ENCODE measurements at places on chromosomes 11 and 22.
A peak's percentile ranks its signal among the peaks of the same experiment; 100 is the strongest.

- peak; percentile 90 for ATAC-seq
Measured at GRCh38 chr11:14713496-14714244, 70.1 kb downstream of the PDE3B start.

GRCh38 chr11:24289301-24289700 lies 207.6 kb upstream of the LUZP2 start:
- no peak for ATAC-seq

DNA sequence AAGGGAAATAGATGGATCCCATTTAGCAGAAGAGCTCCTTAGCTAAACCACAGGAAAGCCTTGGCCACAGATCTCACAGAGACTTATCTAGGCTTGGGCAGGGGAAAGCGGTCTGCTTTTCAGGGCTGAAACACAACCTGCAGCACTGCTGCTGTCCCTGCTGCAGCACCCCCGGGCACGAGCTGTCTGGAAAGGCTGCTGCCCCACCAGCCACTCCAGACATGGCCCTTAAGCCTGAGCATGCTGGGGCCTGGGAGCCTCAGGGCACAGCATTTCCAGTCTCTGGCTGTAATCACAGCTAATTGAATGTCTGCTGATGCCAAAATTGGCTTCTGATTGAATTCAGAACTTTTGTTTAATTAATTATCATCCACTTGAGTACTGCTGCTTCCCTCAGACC lies 115.0 kb downstream of the TMPRSS5 start:
- no peak for ATAC-seq

GRCh38 chr11:124533626-124534025 lies 9.8 kb downstream of the OR8B12 start:
- no peak for ATAC-seq

DNA sequence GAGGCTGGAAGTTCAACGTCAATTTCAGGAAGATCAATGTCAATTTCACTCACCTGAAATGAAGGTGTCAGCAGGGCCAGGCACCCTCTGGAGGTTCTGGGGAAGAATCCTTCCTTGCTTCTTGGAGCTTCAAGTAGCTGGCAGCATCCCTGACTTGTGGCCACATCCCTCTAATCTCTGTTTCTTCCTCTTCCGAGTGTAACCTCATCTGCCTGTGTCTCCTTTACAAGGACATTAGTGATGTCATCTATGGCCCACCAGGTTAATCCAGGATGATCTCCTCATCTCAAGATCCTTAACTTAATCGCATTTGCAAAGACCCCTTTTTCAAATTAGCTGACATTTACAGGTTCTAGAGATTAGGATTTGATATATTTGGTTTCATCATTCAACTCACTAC lies 240.8 kb upstream of the MTNR1B start:
- no peak for ATAC-seq

DNA sequence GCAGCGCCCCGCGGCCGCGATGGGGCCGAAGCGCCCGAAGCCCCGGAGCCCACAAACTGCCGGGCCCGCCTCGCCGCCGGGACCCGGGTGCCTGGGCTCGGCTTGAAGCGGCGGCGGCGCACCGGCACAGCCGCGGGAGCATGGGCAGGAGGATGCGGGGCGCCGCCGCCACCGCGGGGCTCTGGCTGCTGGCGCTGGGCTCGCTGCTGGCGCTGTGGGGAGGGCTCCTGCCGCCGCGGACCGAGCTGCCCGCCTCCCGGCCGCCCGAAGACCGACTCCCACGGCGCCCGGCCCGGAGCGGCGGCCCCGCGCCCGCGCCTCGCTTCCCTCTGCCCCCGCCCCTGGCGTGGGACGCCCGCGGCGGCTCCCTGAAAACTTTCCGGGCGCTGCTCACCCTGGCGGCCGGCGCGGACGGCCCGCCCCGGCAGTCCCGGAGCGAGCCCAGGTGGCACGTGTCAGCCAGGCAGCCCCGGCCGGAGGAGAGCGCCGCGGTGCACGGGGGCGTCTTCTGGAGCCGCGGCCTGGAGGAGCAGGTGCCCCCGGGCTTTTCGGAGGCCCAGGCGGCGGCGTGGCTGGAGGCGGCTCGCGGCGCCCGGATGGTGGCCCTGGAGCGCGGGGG lies 346 bp downstream of the FJX1 start:
- ATAC-seq: peak; percentile 48

DNA sequence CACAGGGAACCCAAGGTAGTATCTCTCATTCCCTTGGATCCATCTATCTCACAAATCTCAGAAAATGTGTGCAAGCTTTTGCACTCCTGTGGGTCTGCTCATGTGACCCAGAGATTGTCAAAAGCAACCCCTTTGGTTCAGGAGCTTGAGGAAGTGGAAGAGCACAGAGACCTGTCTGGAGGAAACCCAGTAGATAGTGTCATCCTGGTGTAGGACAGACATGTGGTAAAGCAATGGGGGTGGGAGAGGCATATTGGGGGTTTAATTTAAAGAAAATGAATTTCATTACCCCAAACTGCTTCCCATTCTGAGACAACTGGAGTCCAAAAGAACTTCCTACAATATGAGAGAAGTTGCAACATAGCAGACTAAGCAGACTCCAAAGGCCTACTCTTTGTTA lies 5.8 kb upstream of the MS4A14 start:
- no peak for ATAC-seq

DNA sequence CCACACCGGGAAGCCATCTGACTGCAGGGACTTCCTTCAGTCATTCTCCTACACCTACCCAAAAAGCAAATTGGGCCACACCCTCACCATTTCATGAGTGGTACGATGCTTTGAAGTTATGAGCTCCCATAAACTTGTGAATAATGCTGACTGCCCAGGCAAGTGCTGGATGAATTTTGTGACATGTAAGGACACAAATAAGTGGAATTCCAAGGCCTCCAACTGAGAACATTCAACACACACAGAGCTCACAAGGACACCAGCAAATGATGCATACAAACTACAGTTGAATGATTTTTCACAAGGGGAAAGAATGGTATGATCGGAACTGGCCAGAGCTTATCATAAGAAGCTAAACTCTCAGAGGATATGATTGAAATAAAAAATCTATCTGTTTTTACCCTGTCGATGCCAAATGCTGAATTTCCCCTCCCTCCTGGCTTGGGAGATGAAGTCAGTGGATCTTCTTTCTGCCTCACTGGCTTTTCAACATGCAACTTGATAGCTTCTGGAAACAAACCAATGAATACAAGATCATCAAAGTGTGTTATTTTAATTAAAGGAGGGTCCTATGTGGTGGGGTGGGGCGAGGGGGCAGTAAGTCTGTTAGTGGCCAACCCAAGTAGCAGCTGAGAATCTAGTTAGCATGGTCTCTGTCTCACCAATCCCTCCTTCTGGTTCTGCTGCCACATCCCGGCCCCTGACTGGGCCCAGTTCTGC lies 123.8 kb downstream of the WT1 start:
- ATAC-seq: no peak

- ATAC-seq: no peak
Measured at GRCh38 chr11:34890812-34891211, 25.4 kb downstream of the APIP start.

DNA sequence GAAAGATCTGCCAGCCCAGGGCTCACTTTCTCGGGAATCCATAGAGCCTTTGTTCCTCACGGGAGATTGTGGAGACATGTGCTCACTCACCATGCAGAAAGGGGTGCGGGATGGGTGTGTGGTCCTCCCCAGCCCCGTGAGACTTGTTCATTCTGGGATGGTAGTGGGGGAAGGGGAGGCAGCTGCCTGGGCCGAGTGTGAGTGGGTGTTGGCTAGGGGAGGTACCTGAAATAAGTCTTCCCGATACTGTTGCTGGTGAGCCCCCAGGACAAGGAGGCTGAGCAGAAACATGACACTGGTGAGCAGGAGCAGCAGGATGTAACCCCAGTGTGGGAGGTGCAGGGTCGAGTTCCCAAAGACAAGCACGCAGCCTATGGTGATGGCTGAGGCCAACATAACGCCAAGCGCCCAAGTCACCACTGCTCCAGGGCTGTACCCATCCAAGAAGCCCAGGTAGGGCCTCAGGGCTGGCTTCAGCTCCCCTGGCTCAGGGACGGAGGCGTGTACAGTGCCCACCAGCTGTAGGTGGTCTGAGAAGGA lies 2.8 kb downstream of the SLC7A4 start:
- no peak for ATAC-seq

- ATAC-seq: no peak
Measured at GRCh38 chr22:28939394-28939793, 56.0 kb downstream of the ZNRF3 start.

DNA sequence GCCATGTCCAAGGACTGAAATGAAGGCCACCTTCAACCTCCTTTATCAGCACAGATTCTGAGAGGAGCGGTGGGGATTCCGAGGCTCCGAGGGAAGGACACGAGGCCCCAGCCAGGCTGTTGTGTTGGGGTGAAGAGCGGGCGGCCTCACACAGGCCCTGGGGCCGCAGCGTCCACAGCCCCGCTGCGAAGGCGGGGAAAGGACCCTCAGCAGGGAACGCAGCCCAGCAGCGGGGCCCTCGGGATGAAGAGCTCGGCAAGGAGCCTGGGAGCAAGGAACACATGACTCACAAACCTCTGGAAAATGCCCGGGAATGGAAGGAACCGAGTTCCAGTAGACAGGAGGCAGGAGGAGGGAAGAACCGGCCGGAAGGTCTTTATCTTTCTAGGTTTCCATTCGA lies 227.2 kb downstream of the BRD1 start:
- no peak for ATAC-seq

- no peak for ATAC-seq
Measured at GRCh38 chr11:74697722-74698121, 33.5 kb downstream of the CHRDL2 start.

DNA sequence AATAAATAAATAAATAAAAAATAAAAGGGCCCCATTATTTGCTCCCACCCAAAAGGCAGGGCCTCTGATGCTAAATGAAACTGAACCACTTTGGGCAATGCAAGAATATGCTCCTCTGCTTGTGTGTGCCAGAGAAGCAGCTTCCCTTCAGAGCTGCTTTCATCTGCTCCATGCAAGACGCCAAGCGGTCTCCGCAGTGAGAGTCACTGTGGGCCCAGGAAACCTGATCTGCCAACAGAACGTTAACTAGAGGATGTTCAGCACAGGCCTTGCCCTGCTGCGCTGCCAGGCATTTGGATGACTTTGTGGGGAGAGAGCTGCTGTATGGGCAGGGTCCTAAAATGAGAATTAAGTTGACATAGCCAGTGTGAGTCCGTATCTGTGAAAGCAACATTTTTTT lies 43.7 kb upstream of the APOA1 start:
- ATAC-seq: no peak

- no peak for ATAC-seq
Measured at GRCh38 chr11:20634044-20634443, 34.6 kb downstream of the SLC6A5 start.

GRCh38 chr11:68327586-68328370 lies 15.4 kb downstream of the LRP5 start:
- no peak for ATAC-seq

- peak; percentile 28 for ATAC-seq
Measured at GRCh38 chr22:30286813-30287647, 2.3 kb downstream of the CASTOR1 start.

GRCh38 chr22:42693055-42693762 lies 27.5 kb downstream of the A4GALT start:
- ATAC-seq: no peak

- ATAC-seq: no peak
Measured at GRCh38 chr11:123704341-123704740, 37.1 kb downstream of the ZNF202 start.

DNA sequence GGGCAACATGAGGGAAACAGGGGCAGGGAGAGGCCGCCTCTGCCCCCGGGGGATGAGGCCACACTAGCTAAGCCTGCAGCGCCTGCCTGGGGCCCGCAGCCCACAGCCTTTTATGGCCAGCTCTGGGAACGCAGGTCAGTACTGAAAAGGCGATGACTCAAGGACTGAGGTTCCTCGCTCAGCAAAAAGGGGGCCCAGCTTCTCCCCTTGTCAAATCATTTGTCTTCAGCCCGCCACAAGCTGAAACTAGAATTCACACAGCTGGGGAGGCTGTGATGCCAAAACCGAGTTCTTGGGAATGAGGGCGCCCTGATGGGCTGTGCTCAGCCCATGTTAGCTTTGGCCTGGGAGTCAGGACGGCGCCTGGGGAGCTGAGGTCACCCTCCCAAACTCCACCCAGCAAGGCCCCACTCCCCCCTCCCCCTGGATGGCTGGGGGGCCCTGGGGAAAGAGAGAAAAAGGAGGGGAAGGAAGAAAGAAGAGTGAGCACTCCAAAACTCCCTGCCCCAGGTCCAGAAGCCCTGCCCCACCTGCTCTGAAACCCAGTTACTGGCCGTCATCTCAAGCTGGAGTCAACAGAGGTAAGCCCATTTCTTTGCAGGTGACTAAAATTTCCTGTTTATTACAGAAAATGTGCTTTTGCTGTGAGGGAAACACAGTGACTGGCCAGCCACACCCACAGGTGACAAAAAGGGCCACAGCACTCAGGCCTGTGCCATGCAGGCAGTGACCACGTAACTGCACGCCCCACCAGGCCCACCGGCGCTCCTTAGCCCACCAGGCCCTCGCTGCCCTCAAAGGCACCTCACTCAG lies 13.7 kb downstream of the EHD1 start:
- peak; percentile 71 for ATAC-seq

DNA sequence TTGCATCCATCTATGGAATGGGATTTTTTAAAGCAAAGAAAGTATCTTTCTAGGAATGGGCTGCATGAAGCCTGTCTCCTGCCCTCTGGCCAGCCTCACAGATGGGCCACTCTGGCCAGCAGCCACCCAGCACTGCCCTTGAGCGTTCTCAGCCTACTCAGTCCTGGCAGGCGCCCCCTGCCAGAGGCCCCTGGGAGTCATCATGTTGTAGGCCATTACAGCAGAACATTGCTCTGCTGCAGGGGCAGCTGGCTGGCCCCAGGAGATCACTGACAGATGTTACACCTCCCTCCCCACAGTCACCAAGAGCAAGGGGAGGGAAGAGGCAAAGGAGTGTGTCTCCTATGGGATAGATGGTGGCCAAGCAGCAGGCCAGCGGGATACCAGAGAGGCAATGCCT lies 363.7 kb downstream of the NXPE2 start:
- ATAC-seq: no peak

- ATAC-seq: no peak
Measured at GRCh38 chr11:6474413-6474792, 662 bp upstream of the TRIM3 start.

DNA sequence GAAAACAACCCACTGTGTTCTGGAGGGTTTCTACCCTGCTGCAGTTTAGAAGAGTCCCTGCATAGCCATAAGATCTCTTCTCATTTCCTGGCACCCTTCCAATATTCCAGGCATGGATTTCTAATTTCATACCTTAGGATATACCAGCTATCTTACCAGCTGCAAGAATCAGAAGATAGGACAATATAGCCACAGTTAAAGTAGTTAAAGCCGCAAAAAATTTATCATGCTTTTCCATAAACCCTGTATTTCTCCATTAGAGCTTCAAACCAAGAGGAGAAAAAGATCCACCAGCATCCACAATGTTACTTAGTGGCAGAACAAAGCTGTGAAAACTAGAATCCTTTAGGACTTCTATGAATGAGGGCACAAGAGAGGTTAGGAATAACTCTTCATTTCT lies 8.6 kb upstream of the OR56B1 start:
- ATAC-seq: no peak

Measured in activated T-helper 17 cell treated with anti-CD3 and anti-CD28 coated beads, Interleukin-2, amount 50 U/mL, for 72 hours (primary cell).